ENCODE measurements at places on chromosomes 16 and 17.

DNA sequence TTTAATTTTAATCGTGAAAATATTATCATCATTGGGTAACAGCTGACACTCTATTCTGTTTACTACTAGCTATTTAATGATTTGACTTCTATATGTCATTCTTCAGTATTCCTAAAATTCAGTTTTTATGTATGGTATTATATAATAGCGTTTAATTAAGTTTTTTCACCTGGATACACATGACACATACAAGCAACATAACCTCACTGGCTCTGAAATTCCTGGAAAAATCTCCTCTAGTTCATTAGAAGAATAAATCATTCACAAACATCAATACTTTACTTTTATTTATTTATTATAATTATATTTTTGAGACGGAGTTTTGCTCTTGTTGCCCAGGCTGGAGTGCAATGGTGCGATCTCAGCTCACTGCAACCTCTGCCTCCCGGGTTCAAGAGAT, 44.0 kb downstream of the AKAP10 start:
- no peak for DNase-seq

- DNase-seq = no peak
Measured at GRCh38 chr16:48330841-48331192, 54.4 kb downstream of the SIAH1 start.

GRCh38 chr17:39675390-39676082, 7.3 kb downstream of the PNMT start:
- DNase-seq = no peak

DNA sequence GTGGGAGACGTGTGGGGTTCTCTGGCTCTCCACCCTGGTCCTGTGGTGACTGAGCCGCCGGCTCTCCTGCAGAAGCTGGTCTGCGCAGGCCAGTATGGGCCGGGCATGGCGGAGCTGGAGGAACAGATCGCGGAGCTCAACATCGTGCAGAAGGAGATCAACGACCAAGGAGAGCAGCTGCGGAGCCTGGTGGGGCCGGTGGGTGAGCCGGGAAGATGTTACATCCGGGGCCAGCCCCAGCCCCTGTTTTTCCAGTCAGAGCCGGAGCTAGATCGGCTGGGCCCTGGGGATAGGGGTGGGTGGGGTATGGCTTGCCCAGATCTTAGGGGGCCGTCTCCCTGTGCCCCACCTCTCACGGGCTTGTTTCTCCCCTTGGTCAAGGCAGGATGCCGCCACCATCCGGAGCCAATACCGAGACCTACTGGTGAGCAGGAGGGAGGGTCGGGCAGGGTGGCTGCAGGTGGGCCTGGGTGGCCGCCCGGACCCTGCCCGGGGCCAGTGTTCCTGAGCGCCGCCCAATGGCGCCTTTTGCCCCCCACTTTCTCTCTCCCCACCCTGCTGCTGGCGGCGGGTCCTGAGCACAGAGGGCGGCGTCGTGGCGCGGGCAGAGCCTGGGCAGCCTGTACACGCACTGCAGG, 5.0 kb downstream of the EVPLL start:
- DNase-seq = no peak

- no peak for DNase-seq
Measured at GRCh38 chr17:73634629-73635028, 9.6 kb downstream of the SDK2 start.
